MM.1S (cell line): ENCODE measurements at places on chromosomes 1 and 21.

DNA sequence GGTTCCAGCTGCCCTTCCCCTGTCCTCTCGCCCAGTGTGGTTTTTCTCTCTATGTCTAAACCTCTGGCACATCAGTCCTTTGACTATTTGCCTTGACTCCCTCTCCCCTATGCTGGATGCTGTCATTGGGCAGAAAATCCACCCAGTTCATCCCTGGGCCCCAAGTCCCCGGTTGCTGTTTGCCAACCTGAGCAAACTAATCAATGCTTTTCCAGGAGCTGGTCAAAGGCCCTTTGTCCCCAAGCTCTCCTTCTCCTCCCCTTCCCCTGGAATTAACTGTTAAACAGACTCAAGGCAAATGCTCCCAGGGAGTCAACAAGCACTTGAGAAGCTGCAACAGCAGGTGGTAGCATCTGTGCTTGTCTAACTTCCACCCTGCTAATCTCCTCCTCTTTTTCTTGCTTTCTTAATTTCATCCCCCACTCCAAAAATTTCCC, 102.7 kb downstream of the LMX1A start:
- DNase-seq, result no peak

DNA sequence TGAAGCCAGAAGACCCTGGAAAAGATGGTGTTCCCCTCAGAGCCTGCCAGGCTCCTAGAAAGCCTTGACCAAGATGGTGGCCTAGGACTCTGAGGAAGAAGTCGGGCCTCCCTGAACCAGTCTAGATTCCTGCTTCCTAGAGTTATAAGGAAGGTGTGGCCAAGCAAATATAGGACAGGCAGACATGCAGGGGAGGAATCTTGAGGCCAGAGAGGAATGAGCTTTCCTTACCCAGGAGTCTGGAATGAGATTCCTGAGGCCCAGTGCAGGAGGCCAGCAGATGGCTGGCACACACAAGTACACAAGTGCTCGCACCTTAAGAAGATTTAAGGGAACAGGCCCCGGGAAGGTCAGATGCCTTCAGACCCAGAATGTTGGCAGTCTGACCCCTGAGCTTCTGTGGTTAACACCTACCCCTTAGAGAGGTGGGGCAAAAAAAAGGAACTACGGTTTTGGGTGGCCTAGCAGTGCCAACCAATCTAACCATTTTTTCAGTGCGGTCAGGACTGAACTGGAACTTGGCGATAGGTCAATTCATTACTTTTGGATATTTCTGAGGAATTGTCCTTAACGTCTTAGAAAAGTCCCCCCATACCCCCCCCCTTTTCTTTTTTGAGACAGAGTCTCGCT, 73.3 kb downstream of the MDM4 start:
- DNase-seq, result no peak

DNA sequence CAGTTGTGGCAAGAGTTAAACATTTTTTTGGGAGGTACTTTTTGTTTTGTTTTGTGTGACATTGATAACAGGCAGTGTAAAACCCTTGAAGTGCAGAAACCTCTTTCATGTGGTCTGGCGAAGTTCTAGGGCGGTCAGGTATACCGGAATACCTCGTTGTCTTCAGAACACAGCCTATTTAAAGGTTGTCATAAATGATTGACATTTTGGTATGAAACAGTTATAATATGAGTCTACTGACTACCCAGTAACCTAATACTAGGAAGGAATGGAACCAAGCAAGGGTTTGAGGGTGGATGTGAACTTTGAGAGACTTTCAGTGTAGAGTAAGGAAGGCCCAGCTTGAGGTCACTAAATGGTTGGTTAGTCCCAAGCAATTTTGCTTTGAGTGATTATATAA, 40.5 kb downstream of the PATJ start:
- peak; percentile 64 for DNase-seq

DNA sequence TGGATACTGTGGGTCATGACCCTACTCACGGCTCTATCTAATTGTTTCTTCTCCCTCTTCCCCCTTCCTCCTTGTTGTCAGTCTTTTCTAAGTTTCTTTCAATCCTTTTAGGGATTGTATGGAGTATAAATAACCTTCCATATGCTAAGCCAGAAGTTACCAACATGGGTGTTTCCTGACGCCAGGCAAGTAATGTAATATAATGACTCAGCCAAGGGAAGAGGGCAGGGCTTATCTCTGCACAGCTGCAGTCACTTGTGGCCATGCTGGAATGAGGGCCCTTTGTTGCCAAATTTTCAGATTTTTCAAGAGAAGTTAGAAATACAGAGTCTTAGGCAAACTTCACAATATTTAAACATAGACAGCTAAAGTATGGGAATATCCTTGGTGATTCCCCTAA, 194.6 kb downstream of the ST6GALNAC3 start:
- DNase-seq, result peak; percentile 10

DNA sequence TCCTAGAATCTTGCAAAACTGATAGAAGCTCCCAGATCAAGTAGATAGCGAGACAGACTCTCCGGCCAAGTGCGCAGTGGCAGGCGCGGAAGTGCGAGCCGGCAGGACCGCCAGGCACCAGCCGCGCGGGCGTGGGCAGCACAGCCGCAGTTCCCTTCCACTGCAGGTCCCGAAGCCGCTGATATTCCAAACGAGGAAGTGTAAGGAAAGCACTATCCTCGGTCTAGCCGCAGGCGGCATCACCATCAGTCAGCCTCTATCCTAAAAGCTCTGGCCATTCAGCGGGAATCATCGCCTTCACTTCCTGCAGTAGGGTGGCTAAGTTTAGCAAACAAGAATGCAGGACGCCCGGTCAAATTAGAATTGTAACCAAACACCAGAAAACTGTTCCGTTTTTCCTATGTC, 710 bp downstream of the GLRX2 start:
- DNase-seq, result peak; percentile 25

DNA sequence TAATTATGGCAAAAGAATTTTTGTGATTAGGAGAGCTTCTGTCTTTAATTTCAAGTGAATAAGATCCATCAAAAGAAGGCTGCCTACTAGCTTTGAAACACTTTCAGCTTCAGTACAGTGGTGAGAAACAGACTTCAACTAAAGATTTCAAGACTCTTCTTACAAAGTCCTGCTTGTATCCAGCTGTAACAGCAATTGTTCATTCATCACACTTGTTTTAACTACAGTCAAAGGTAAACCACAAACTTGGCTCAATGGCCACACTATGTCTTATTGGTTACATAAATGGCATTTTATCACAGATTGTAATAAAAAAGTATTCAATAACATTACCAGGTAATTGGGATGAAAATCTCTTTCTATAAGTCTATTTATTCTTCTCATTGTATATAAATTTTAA, 59.2 kb downstream of the WARS2 start:
- no peak for DNase-seq

GRCh38 chr21:33817663-33818451, 97.7 kb downstream of the ATP5PO start:
- DNase-seq, result no peak

DNA sequence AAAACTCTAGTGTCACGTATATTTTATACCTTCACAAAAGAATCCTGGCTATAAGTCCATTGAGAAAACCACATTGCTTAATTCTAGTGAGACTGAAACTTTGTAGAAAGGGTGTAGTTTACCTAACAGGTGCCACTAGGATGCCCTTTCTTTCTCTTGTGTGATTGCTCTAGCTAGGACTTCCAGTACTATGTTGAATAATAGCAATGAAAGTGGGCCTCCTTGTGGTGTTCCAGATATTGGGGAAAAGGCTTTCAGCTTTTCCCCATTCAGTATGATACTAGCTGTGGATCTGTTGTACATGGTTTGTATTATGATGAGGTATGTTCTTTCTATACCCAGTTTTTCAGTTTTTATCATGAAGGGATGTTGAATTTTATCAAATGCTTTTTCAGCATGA, 39.7 kb upstream of the CHODL start:
- peak; percentile 60 for DNase-seq

- no peak for DNase-seq
These were observed 45.5 kb downstream of the VPS13D start for GRCh38 chr1:12275370-12275769.

DNA sequence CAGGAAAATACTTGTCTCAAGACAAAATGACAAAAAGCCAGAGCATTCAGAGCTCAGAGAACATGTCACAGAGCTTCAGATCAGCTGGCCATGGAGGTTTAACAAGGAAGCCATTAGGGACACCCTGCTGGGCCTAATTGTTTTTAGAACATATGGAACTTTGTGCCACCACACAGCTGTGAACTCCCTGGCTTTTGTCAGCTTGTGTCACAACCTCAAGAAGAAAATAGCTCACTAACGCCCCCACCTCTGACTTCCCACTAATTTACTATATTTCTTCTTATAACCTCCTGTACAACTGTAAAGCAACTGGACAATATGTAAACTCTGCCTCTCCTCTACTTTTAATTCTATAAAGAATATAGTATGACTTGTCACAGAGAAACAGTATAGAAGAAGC, 21.0 kb upstream of the TDRD10 start:
- DNase-seq, result peak; percentile 38
